ENCODE measurements at places on chromosomes 13 and 19.

GRCh38 chr19:58098682-58098998 is 609 bp upstream of the ZSCAN18 start:
- no peak for DNase-seq

GRCh38 chr13:111659219-111659775 is 338.9 kb downstream of the TEX29 start:
- DNase-seq: no peak

GRCh38 chr19:38571682-38572081 is 46.1 kb downstream of the MAP4K1 start:
- no peak for DNase-seq

GRCh38 chr13:26568132-26568815 is 10.8 kb downstream of the WASF3 start:
- DNase-seq: no peak

DNA sequence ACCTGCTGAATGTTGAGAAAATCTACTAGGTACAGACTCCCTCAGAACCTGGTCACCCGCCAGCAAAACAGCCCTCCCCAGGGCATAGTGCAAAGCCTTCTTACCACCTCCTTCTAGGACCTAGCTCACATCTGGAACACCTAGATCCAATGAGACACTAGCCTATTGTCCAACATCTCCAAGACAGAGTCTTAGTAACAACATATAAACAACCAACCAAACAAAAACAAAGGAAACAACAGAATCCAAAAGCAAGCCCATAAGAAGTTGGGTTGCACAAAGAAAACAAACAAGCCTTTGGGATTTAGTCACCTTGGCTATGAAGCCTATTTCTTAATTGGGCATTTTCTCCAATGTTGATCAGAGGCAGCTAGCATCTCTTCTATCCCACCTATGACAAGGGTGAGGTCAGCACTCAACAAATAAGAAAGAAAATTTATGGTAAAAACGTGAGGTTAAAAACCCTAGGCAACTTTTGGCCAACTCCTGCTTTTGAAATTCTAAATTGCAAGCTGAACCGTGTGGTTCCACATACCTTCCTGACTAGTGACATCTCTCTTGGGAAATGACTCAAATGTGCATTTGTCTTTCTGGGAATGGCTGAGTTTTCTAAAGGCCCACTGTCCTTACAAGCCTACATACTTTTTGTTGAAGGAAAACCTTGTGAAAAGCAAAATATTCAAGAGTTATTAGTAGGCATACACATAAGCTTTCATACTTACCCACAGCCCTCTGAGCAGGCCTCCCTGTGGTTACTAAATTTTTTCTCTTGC is 66.7 kb downstream of the FAM216B start:
- no peak for DNase-seq

GRCh38 chr19:582497-583197 is 7.0 kb upstream of the HCN2 start:
- no peak for DNase-seq

DNA sequence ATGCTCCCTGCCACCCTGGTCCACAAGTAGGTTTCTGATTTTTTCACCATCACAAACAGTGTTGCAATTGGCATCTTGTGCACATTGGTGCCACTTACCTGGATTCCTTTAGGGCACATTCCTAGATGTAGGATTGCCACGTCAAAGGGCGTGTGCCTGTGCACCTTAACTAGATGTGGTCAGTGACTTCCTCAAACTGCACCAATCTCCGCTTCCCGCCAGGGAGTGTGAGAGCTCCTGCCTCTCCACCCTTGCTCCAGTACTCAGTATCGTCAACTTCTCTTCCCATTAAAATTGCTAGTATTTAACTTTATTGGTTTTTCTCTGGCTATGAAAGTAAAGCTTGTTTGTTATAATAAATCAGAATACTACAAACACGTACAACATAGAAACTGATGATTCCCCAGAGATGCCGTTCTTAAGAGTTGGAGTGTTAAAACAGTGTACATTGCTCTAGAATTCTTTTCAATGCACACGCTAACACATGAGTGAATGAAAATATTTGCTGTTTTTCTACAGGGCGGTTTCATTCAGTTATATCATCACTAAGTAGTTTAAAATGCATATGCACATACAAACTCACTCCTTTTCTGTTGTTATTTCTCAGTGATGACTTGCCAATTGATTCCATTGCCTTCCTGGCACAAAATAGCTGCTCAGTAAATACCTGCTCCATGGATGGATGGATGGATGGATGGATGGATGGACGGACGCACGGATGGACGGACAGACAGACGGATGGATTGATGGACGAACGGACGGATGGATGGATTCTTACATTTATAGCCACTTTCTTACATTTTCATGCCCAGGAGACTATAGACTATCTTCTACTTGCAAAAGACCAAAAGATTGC is 23.4 kb downstream of the CCNE1 start:
- DNase-seq: no peak

- DNase-seq: no peak
These were observed 44.6 kb upstream of the HNRNPA1L2 start for GRCh38 chr13:52597676-52598075.

GRCh38 chr19:53019684-53020083 is 6.0 kb downstream of the ERVV-1 start:
- DNase-seq: no peak

All from kidney glomerular epithelial cell (primary cell).